ENCODE measurements at places on chromosomes 16 and 17.

DNA sequence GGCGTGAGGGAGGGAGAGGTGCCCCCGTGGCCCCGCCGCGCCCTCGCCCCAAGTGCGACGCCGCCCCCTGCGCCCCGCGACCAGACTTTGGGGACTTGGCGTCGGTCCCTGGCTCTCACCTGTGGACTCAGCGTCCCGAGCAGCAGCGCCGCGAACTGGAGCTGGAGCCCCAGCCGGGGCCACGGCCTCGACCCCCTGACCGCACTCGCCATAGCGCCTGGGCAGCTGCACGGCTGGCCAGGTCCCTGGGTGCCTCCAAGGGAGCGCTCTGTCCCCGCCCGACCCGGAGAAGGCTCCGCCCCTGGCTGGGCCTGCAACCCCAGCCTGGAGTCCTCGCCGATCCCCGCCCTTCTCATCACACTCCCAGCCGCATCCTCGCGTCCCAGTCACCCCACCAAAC is at the start of gene ERN2:
Gene ERN2 (minus strand): TSS at position 247 of the 400 bp plus-strand sequence. CDS start 35 bp downstream, at position 212.
- no peak for DNase-seq

DNA sequence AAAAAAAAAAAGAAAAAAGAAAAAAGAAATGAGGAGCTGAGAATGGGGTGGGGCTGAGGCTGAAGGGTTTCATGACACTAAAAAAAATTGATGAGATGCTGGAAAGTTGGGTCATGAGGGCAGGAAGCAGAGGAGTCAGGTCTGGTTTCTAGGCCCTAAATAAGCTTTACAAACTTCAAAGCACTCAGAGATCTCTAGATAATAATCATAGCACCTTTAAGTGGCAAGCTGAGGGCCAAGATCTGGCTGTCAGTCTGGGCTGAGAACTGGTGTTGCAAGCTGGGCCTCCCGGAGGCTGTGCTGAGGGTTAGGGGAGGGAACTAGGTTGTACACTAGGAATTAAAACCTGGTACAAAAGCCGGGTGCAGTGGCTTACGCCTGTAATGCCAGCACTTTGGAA is 6.4 kb downstream of the ZNF764 start:
- DNase-seq, result no peak

GRCh38 chr17:63395075-63395805 is 50.9 kb downstream of the CYB561 start:
- DNase-seq, result no peak

DNA sequence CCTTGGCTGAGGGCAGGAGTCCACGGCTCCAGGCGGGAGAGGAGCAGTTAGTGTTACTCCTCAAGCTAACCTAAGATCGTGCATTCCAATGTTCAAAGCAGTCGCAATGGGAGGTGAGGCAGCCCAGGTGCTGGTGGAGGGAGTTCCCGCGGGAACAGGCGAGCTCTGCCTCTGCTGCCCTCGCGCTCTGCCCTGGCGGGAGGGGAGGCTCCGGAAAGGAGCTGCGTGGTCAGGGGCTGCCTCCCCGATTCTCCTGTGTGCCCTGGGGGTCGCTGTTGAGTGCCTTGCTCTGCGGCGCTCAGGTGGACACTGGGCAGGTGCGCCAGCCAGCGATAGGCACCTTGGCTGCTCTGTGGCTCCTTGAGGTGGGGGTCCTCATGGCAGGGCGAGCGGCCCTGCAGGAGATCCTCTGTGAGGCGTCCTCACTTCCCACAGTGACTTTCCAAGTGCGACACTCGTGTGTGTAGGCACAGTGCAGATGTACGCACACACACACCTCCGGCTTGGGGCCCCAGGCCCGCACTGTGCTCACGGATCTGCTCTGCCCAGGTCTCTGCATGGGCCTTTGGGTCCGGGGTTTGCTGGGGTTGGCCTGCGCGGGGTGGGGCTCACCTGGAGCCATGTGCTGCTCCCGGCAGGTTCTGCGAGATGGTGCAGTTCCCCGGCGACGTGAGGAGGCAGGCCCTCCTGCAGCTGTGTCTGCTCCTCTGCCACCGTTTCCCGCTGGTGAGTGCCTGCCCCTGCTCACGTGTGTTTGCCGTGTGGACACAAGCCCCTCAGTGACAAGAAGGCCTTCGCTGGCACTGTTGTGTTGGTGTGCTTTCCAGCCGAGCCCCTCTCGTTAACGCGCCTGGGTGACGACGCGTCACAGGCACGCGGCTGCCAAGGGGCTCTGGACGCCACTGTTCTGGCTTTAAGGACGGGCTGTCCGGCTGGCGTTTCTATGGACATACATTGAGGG is 97.9 kb upstream of the ZNF750 start:
- DNase-seq, result no peak

DNA sequence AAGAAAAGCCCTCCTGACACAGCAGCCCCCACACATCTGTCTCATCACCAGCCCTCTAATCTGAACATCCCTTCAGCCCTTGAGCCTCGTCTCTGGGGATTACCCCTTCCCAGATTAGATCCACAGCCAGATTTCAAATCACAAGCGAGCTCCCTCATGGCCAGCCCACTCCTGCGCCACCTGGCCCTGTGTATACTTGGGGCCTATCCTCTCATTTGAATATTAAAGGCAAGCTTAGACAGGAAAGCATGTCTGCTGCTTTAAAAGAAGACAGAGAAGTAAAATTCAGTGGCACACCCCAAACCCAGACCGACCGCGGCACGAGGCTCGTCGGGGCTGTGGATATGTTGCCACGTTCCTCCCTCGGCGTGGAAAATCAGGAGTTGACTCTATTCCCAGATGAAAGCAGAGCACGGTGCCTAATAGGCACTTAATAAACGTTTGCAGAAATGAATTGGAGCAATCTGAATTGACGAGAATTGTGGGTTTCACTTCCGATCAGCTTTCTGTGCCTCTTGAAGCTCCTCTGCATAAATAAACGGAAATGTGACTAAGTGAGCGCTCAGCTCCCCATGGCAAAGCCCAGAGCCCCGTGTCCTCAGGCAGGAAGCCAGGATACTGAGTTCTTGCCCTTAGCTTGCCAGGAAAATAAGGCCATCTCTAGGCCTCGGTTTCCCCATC is 108.0 kb downstream of the CCDC182 start:
- no peak for DNase-seq

DNA sequence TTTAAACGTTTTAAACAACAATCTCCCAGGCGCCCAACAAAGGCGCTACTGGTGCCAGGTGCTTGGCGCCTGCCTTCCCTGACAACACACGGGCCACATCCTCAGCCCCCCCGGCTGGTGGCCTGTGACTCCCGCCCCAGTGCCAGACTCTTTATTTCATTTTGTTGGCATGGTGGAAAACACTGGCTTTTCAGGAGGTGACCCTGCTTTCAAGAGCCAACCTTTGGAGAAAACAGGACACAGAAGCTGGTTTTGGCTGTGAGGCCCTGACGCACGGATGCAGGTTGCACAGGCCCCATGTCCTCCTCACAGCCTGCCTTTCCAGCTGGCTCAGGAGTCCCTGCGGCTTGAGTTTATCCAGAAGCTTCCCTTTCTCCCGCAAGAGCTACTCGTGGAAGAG is 100.0 kb downstream of the METRNL start:
- DNase-seq, result peak; percentile 53

DNA sequence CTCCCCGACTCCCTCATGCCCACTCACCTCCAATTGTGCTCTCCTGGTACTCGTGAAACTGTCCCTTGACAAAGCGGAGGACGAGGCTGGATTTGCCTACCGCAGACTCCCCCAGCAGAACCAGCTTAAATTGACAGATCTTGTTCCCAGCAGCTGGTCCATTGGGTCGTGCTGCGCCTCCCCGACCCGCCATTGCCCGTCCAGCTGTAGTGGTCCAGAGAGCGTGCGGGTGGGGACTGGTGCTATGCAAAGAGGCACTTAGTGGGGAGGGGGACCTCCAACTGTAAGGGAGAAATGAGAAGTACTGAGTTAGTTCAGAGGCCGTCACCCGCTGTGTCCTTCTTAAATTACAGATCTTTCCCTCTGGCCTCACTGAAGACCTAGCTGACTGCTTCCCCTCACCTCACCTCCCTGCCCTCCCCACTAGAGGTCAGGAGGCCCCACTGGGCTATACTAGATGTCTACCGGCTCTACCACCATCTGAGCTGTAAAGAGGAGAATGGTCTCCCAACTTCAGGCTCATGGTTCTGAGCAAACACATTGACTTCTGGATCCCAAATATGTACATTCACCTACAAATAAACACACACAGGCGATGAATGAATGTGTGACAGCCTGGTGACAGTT is 7.8 kb downstream of the HSPB9 start:
- no peak for DNase-seq
